ENCODE measurements at places on chromosomes 2 and 18.

DNA sequence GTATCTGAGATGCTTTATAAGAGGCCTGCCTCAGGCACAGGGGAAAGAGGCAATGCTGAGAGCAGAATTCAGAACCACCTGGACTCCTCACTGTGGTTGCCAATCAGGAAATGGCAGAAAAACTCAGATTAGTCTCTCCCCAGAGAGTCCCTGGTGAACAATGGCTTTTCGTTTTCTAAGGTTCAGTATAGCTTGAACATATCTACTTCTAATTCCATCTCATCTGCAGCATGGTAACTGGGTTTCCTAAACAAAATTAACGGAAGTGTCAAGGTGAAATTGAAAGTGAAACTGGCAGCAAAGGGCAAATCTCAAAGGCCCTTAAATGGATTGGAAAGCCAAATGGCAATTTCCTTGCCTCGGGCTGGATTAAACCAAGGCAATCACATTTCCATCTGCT lies 480.2 kb upstream of the ACVR2A start:
- peak; percentile 20 for DNase-seq

DNA sequence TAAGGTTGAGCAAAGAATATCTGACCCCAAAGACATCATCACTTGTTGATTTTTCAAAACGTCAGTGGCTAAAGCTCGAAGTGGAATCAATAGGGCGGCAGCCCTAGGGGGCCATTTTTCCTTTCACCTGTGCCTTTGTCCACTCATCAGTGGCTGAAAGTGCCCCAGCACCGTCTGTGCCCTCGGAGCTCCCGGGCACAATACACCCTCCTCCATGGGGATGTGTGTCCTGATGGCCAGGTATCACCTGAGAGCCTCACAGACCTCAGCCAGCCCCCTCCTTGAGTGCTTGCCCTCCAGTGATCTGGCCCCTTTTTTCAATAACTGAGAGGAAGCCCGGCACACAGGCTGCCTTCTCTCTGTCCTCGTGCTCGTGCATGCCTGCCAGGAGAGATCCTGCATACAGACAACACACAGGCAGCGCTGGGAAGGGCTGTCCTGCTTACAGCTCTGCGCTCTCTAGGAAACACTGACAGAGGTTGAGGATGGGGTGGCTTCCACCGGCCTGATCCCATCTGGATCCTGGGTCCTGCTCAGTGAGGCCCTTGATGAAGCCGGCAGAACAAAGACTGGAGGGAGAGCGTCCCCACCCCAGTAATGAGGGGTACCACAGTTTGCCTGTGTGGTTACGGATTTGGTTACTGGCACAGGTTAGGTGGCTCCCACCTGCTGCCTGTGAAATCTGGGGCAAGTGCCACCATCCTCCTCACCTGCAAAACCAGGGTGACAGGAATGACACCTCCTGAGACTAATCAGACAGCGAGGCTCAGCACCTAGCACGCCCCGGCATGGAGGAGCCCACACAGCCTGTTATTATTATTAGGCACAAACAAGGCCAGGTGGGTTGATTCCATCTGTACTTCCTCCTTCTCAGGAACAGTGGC lies 197.5 kb upstream of the RAB6C start:
- DNase-seq: no peak

DNA sequence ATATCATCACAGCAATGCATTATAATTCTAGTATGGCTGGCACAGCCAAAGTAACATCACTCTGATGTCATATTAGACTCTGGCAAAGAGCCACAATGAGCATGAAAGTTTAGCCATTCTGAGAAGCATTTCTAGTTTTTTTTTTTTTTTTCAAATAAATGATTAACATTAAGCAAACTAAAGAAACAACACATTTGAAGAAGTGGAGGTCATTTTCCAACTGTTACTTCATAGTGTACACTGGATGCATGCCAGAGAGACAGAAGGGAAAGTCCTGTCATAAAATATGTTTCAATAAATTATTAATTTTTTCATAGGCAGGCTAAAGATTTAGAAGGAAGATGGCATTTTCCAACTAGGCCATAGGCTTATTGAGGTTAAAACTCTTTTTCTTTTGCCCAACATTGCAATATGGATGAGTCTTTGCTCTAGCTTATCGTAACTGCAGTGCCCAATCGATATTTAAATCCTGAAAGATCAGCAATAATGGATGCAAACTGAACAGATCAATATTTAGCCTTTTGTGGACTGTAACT lies 1630.4 kb upstream of the ACVR2A start:
- DNase-seq: peak; percentile 13

DNA sequence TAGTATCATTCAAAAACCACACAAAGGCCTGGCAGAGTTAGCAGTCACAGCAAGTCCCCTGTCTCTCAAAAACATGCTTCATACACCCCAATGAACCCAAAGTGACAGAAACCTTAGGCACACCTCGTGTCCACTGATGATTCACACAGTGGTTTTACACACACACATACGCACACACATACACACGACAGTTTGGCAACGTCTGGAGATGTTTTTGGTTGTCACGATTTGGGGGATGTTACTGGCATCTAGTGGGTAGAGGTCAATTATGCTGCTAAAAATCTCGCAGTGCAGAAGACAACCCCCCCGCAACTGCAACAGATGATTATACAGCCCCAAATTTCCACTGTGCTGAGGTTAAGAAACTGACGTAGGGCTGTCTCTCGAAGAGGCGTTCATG lies 72.9 kb upstream of the PARD3B start:
- DNase-seq: peak; percentile 19

DNA sequence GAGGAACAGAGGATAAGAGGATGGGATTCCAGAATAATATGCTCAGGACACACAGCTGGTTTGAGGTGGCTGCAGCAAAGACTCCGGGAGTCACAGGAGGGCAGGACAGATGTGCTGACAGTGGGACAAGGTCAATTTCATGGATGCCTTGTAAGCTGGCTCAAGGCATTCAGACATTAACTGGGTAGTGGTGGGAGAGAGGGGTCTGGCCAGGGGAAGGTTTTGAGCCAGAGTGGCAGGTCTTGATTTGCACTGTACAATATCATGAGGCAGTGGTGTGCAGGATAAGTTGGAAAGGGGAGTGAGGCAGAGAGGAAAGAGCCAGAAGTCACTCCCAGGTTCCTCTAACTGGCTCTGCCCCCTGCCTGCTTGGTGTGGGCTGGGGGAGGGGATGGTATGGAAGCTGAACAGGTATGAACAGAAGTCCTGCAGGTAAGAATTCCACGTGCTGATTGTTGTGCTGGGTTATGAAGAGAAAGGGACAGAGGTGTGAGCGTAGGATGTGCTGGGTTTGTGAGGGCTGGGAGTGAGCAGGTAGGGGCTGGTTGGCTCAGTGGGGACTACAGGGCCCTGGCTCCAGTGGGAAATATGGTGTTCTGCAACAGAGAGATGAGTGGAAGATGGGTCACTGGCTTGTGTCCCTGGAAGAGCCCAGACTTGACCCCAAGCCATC lies 141.7 kb upstream of the COPS8 start:
- DNase-seq: no peak

DNA sequence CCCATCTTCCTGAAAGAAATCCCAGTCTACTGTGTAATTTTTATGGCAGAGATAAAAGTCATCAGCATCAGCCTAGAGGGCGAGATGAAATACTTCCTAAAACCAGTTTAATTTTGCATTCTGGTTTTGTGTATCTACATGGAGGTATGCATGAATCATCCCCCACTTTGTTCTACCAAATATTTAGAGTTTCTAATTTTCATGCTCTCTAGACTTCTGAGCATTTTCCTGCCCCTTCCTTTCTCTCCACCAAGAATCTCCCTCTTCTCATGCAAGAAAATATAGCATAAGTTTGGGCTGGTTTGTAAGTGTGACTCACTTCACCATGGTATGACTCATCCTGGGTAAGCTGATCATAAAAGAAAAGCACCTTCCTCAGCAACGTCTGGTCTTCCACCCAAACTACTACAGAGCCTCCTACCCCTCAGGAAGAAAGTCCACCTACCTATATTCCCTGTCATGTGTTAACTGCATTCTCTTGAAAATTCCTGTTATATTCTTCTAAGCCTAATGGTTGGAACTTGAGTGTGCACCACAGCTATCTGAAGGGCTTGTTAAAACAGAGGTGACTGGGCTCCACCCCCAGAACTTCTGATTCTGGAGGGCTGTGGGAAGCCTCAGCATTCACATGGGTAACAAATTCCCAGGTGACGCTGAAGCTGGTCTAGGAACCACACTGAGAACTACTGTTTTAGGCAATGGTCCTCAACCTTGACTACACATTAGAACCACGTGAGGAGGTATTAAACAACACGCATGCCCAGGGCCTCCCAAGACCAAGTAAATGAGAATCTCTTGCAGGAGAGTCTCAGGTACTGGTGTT lies 37.4 kb upstream of the RAPGEF4 start:
- peak; percentile 84 for DNase-seq

DNA sequence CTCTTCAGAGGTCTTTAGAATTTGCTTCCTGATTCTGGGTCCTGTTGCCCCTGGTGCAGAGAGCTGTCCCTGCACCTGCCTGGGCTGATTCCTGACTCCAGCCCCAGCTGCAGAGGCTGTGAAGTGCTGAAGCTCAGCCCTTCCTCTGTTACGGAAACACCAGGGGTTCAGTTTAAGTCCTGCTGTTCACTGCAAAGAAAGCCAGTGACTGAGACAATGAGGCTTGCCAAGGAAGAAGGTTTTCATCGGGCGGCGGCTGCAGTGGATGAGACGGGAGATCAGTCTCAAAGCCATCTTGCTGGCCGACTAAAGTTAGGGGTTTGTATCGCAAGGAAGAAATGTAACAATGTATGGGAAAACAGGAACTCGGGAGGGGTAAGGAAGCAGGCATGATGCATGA lies 142.4 kb upstream of the ZNF236 start:
- no peak for DNase-seq

DNA sequence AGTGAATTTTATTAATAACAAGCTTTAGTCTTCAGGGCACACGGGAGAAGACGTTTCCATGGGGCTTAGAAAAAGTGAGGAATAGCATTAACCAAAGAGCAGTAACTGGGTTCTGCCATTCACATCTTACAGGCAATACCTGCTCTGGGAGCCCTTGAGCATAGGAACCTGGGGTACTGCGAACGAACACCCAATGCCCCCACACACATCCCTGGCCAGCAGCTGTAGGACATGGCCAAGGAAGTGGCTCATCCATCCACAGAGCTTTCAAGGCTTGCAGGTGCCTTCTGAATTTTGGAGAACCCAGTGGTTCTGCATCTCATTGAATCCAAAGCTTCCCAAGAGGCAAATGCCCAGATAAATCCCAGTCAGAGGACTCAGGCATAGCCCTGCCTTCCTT lies 152.2 kb downstream of the MYT1L start:
- no peak for DNase-seq

- DNase-seq: peak; percentile 65
Measured at GRCh38 chr2:230968921-230969658, 26.8 kb upstream of the SPATA3 start.

- no peak for DNase-seq
Measured at GRCh38 chr2:226098861-226099745, 699.6 kb downstream of the NYAP2 start.

- no peak for DNase-seq
Measured at GRCh38 chr2:232543928-232544631, 4.6 kb downstream of the CHRNG start.

DNA sequence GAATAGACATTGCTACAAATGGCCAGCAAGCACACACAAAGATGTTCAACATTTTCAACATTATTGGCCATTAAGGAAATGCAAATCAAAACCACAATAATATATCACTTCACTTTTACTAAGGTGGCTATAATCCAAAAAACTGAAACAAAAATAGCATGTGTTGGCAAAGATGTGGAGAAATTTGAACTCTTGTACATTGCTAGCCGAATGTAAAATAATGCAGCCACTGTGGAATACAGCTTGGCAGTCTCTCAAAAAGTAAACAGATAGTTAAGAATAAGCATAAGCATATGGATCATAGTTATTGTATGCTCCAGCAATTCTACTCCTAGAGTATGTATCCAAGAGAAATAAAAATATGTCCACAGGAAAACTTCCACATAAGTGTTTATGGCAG lies 192.5 kb downstream of the EN1 start:
- DNase-seq: no peak

DNA sequence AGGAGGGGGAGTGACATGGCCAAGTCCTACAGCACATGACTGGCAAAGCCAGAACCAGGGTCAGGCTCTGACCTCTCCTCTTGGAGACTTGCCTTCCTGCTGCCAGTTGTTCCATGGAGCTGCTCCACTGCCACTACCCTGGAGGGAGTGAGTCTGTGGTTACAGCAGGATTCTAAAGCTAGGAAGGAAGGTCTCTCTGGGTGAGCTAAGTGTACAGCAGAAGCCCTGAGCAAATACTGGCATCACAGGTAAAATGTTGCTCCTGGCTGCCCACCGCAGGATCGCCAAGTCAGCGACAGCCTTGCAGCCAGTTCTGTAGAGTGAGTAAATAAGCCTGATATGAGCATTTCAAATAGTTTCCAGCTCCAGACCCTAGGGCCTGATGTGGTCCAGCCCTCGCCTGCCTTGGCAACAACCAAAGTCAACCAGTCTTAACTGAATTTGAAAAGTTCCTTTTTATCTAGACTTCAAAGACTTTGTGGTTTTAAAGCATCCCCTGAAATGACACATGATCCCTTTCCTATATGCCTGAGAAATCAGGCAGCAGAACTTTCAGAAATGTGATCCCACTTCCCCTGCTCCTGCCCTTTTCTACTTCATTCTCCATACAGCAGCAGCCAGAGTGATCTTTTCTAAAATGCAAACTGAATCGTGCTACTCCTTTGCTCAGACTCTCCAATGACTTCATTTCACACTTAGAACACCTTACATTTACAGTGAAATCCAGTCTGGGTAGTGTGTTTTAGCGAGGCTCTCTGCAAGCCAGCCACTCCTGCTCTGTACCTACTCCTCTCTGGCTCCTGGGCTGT lies 114.3 kb downstream of the MGAT5 start:
- peak; percentile 54 for DNase-seq

- peak; percentile 50 for DNase-seq
Measured at GRCh38 chr2:166419616-166419934, 43.8 kb upstream of the SCN9A start.

DNA sequence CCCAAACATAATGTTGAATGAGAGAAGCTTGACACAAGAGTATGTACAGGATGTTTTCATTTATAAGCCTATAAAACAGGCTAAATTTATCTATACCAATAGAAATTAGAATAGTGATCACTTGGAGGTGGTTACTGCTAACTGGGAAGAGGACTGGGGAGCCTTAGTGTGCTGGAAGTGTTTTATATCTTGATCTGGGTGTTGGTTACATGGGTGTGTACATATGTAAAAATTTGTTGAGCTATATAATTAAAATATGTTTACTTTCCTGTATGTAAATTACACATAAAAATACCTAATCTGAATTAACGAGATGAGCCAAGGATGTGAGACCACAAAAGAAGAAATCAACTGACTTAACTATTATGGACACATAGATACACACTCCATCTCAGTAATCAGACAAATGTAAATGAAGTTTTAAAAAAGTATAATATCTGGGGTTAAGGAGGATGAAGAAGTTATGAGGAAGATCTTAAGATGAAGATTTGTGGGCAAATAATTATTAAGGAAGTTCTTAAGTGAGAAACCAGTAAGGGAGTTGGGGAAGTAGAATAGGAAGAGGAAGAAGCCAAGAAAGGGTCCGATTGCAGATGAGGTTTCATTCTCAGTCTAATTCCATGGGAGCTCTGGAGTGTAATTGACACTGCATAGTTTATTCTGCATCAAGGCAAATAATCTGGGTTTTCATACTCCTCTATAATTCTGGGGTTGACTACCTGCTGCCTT lies 32.3 kb upstream of the NABP1 start:
- DNase-seq: no peak

- no peak for DNase-seq
Measured at GRCh38 chr18:47709556-47709955, 220.9 kb downstream of the SMAD2 start.

Measured in LHCN-M2 (cell line).